ENCODE measurements at places on chromosomes 3 and 15.

GRCh38 chr3:125188955-125189354 lies 23.6 kb downstream of the SLC12A8 start:
- no peak for DNase-seq

DNA sequence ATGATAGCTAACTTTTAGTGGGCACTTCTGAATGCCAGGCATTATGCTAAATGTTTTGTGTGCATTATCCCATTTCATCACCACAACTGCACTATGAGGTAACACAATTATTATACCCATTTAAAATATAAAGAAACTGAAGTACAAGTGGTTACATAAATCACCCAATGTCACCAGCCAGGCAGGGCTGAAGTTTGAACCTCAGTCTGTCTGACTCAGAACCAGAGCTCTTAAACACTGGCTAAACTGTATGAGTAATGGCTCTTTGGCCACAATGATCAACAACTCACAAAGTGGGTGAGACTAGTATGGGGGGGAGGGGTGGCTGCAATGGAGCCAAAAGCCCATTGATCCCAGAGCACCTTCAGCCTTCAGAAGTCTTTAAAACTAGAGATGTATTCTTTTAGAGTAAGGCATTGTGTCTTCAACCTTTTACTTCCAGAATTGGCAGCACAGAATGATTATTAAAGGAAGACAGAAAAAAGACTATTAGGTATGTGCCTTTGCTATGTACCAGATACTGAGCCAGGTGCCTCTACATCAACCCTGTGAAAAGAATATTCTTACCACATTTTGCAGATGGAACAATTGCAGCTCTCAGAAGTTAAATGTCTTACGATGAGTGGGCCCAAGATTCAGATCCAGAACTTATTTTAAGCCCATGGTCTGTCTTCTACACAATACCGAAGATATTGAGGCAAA lies 166.9 kb downstream of the UACA start:
- DNase-seq, result peak; percentile 96

DNA sequence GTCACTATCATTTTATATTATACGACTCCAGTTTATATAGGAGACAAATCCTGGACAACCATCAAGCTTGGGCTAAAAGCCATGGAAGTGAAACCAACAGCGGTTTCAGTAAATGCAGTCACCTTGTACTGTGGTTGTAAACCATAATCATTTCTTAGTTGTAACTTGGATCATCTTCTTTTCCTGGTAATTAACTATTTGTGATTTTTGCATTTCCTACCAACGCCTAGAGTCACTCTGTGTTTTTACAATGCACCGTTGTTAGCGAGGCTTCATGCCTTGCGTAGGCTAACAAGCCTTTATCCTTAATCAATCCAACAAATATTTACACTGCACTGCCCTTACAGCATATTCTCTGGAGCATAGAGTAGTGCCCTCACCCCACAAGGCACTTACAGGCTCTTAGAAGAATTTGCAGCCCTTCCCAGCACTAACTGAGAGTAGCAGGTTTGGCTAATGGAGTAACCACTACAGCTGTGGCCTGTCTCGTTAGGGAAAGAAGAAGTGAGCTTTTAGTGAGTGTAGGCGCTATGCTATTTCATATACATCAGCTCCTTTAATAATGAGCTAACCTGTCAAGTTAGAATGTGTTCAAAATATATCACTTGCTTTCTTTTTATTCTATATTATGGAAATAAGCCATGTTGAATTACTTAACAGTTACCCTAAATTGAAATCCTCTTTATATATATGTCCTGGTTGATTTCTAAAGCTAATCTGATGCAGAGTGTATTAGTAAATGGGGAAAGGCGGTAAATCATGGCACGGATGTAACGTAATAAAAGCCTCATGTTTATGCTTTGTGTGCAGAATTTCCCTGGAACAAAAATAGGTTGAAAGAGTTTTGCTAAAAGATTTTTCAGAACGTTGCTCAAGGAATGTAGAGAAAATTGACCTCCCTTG lies 62.8 kb downstream of the ABHD2 start:
- DNase-seq, result no peak

DNA sequence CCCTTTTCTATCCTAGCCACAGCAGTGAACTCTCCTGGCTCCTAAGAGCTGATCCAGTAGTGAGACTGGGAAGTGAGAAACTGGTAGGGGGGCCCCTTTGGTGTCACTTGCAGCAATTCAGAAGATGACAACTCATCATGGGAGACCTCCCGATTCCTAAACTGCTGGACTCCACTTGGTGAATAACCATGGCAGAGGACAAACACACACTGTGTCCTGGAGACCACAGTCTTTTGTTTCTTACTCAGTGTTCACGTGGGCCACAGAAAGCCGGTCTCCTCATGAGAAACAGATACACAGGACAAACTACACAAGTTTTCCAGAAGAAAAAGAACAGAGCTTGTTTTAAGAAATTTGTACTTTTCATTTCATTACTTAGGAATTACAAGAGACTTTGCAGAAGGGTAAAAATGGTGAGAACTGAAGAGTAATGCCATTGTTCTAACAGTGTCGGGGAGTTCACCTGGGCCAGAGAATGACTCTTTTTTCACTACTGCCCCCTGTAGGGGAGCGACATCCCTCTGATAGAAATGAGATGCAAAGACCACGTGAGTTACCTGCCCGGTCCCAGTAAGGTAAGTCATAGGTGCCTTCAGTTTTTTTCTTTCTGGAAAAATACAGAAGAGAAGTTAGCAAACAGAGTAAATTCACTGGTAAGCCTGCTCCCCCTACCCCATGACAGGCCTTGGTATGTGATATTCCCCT lies 38.1 kb downstream of the ST3GAL6 start:
- DNase-seq, result no peak

GRCh38 chr15:73265536-73266153 lies 103.1 kb downstream of the HCN4 start:
- peak; percentile 49 for DNase-seq

DNA sequence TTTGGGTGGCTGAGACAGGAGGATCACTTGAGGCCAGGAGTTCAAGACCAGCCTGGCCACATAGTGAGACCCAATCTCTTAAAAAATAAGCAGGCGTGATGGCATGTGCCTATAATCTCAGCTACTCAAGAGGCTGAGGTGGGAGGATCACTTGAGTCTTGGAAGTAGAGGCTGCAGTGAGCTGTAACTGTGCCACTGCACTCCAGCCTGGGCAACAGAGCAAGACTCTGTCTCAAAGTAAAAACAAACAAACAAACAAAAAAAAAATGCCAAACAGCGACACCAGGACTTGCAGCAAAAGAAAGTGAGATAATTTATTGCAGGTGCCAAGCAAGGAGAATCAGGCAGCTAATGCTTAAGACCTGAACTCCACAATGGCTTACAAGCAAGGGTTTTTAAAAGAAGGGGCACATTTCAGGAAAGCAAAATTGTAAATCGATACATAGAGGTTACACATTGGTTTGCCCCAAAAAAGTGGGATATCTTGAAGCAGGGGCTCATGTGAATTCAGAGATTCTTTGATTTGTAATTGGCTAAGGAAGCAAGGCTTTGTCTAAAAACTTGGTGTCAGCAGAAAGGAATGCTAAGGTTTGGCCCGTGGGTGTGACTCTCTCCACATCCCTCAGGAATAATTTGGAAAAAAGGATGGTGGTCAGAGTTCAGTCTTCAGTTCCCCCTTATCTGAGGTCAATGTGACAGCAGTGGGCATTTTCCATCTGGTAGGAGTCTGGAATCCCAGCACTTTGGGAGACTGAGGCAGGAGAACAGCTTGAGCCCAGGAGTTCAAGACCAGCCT lies 5.2 kb upstream of the MPI start:
- peak; percentile 12 for DNase-seq

DNA sequence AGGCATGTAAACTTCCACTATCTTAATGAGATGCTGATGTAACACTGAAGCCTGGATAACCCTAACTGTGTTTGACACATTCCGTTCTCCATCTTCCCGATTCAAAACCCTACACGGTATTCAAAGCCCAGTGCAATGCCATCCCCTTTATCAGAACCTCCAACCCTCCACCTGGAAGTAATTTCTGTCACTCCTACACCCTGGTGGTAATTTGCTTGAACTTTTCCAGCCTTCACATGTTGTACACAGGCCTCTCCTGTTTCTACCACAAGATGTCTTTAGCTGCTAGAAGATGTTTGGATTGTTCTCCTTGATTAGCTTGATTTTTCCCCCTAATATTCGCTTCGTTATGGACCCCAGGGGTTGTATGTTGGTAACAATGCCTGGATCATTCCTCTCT lies 208.9 kb downstream of the CHST2 start:
- no peak for DNase-seq

DNA sequence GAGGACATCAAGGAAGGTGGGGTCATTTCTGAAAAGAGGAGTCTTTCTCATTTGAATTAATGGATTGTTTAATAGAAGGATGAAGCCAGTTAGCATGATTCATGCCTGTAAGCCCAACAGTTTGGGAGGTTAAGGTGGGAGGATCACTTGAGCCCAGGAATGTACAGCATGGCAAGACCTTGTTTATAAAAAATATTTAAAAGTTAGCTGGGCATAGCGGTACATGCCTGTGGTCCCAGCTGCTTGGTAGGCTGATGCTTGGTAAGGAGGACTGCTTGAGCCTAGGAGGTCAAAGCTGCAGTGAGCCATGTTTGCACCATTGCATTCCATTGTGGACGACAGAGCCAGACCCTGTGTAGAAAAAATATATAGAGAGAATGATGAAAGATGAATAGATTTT lies 165.5 kb downstream of the ALCAM start:
- no peak for DNase-seq

DNA sequence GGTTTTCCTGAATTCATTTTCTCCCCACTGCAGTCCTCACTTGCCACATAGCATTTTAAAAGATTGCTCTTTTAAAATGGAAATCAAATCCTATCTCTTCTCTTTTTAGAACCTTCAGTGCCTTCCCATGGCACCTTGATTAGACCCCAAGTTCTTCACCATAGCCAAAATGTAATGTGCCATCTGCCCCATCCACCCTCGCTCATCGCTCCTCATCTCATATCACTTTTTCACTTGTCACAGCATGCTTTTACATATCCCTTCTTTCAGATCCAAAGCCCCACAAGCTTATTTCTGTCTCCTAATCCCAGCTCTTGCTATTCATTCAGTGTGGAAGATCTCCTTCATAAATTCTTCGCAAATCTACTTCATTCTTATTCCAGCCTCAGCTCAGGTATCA lies 161.7 kb downstream of the CD47 start:
- no peak for DNase-seq

- no peak for DNase-seq
Measured at GRCh38 chr15:93347986-93348385, 259.0 kb upstream of the RGMA start.

GRCh38 chr3:54427501-54427900 lies 305.1 kb downstream of the CACNA2D3 start:
- no peak for DNase-seq

DNA sequence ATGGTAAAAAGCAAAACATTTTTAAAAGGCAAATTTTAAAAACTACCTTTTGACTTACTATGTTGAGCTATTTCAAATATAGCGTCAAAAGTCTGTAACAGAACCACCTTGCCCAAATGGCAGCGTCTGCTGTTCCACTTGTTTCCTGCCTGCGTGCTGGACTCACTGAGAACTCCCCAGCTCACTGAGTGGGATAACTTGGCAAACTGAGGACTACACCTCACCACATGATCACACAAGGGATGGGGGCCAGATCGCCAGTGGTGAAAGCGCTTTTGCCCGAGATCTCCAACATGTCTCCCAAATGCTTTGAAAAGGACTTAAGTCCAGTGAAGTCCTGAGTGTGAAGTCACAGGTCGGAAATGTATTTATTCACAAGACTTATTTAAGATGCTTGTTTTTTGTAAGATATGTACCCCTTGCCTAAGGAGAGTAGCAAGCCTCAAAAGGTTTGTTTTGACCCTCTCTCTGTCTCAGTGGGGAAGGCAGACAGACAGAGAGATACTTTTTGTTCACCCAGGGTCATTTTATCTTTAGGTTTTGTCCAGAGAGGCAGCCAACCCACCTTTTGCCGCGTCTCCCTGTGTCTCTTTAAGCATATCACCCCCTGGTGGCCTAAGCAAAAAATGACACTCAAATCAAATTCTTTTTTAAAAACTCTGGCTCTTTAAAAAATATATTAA lies 192.6 kb downstream of the PDZRN3 start:
- DNase-seq, result peak; percentile 63

- peak; percentile 46 for DNase-seq
Measured at GRCh38 chr3:10594915-10595314, 89.5 kb upstream of the ATP2B2 start.

GRCh38 chr15:40914486-40914885 lies 14.7 kb upstream of the DLL4 start:
- no peak for DNase-seq

GRCh38 chr15:77907824-77908751 lies 169.4 kb downstream of the TBC1D2B start:
- peak; percentile 33 for DNase-seq

- DNase-seq, result peak; percentile 91
Measured at GRCh38 chr15:80072285-80072994, 13.0 kb downstream of the ZFAND6 start.

GRCh38 chr3:9765865-9766264 lies 3.9 kb downstream of the CAMK1 start:
- DNase-seq, result peak; percentile 41

- DNase-seq, result no peak
Measured at GRCh38 chr15:50390554-50391264, 33.5 kb upstream of the USP8 start.

DNA sequence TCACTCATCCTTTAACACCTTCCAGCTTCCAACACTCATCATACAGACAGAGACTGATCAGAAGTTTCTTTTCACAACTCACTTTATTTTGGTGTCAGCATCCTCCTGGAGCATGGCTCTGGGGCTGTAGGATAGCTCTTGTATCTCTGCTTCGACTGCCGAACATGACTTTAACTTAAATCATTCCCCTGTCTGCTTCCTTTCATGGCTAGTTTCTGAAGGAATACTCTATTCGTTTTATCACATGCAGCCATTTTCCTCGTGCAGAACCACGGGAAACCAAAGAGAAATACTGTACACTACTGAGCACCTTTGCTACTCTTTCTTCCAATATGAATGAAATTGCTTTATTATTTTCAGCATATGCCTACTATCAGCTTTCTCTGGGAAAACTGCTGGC lies 2.1 kb upstream of the TMOD2 start:
- DNase-seq, result no peak

DNA sequence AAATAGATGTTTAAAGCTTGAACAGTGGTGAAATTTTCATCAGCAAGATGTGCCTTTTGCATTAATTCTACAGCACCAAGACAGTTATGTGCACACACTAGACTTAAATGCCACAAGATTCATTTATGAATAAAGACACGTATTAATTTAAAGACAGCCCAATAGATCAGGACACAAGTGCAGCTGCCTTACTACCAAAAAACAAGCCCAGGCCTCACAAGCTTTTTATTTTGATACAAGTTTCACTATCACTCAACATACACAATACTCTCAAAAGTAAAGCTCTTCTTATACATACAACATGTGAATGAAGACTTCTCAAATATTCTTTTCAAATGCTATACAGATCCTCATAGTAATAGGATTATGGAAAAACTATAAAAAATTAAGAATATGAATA lies 2.4 kb downstream of the ACAP2 start:
- DNase-seq, result no peak

- DNase-seq, result no peak
Measured at GRCh38 chr3:11037976-11038375, 45.4 kb downstream of the SLC6A1 start.

DNA sequence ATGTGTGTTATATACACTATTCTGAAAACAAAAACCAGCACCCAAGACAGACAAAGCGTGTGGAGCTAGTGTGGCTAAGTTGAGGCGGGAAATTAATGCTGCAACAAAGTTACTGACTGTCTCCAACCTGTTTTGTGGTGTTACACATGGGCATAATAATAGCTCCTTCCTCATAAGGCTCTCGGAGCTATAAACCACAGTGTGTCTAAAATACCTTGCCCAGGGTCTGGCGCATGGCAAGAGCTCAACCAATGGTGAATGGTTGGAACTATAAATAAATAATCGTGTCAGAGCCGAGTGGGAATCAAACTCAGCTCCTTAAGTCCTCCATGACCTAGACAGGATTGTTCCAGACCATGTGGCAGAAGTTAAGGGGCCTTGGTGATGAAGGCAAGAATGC lies 35.9 kb upstream of the TFRC start:
- DNase-seq, result no peak
